ENCODE measurements at places on chromosomes 1 and 21.

DNA sequence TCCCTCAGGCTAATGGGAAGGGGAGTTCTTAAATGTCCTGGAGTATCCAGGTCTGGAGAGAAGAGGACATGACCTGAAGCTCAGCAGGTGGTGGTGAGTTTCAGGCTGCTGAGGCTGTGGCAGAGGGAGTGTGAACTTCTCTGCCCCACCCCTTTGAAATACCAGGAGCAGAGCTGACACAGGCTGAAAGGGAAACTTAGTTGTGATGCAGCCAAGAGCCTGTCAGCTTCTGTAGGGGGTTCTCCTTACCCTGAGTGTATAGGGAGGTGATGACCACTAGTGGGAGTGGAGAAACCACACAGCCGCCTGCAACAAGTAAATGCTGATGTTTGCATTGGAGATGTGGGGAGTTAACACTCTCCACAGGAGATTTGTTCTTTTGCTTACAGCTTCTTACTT lies 152.3 kb downstream of the FCRL5 start:
- no peak for DNase-seq

GRCh38 chr21:41973861-41974751 lies 20.3 kb upstream of the C2CD2 start:
- DNase-seq = no peak

DNA sequence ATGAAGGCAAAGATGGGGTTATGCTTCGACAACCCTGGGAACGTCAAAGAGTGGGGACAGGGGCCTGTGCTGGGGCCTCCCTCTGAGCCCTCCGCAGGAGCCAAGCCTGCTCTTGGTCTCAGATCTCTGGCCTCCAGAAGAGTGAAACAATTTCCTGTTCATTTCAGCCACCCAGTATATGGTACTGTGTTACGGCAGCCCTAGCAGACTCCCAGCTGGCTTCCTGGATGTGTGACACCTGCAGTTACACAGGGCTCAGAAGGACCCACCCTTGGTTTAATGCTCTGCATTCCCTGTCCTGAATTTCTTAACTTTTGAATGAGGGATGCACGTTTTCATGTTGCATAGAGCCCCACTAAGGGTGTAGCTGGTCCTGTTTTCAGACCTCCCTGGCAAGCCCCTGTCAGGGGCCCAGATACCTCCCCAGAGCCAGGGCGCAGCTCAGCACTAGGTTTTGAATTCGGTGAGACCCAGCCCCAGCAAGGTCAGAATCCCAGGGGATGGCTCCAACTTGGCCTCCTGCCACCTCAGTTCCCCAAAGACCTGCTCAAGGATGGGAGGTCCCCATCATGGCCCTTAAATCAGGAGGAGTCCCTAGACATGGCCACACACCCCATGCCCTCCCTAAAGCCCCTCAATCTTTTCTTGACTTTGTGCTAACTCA lies 79.0 kb upstream of the IFFO2 start:
- DNase-seq = no peak

GRCh38 chr1:52669696-52670095 lies 28.5 kb downstream of the COA7 start:
- DNase-seq = no peak

DNA sequence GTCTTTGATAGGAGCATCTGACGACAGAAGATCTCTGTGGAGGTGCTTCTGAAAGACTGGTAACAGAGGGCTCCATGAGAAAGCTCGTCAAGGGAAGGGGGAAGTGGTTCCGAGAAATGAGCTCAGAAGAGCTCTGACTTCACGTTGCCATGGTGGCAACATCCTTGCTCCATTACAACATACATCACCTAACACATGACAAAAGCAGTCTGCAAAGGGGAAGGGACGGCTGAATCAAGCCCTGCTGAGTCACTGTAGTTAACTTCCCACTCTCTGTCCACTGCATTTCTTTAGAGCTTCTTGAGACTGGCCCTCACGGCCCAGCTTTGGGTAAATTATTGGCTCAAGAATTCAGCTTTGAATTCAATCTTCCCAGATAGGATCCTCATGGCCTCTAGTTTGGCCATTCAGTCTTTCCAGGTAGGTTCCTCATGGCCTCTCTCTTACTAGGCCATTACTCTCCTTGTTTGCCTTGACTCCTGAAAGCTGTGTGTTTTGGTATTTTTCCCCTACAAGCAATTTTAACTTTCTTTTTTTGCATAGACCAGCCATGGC lies 88.0 kb upstream of the ZNF648 start:
- DNase-seq = no peak

GRCh38 chr1:213908521-213908920 lies 79.3 kb upstream of the PROX1 start:
- no peak for DNase-seq

GRCh38 chr1:40532844-40533424 lies 1.5 kb downstream of the ZNF684 start:
- DNase-seq = no peak

DNA sequence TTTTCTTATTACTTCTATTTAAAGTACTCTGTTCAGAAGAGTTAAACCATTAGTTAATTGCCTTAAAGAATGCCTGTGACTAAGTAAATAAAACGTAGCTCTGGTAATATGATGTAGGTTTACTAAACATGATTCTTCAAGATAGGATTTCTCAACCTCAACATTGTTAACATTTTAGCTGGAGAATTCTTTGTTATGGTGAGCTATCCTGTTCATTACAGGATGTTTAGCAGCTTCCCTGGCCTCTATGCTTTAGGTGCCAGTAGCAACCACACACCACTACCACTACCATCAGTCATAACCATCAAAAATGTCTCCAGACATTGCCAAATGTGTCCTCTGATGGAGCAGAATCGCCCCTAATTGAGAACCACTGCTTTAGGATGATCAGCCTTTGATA lies 10.7 kb downstream of the RPF1 start:
- no peak for DNase-seq

DNA sequence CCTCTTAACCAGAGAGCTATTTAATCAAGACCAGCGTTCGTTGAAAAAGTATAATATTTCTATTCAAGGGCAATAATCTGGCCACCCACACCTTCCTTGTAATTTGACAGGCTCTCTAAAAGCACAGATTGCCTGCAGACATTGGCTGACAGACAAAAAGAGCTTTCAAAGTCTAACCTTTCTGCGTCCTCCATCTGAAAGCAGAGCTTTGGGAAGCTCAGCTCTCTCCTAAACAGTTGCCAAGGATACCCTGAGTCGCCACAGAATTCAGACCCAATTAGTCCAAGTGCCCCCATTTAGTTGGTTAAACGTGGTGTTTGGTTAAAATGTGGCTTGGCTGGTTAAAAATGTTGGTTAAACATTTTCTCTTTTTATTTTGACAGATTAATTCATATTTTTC lies 33.7 kb upstream of the PLA2G2C start:
- DNase-seq = no peak

- DNase-seq = no peak
Measured at GRCh38 chr21:26047279-26047967, 123.1 kb downstream of the APP start.

Data from AG04450 (cell line).